ENCODE measurements at places on chromosomes 5 and 9.
A peak's percentile ranks its signal among the peaks of the same experiment; 100 is the strongest.

DNA sequence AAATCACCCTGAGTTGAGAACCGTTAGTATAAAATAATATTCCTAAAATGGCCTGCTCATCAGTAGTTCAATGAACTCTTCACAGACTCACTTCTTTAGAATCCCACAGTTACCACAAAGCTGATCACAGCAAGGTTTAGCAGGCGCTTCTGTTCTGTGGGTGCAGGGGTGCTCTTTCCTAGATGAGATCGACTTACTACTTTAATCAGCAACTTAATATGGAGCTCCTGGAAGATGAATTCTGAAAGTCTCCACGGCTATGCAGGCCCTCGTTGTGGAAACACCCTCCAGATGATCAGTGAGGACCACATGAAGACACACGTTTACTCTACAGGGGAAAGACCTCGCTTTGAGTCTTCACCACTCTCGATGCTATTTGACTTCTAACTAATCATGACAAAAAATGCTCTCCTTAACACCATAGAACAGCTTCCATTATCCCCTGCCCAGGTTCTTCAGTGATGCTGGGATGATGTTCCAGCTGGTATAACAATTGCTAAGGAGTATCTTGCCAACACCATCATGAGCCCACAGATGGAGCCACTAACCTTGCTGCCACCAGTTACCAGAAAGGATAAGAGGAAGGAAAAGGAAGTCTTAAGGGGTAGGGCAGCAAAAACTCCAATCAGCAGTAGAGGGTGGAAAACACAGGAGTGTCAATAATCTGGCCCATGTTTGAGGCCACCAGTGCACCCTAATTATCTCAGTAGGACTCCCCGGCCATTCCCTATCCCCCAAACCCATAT is 17.9 kb upstream of the GPX8 start:
- no peak for DNase-seq

DNA sequence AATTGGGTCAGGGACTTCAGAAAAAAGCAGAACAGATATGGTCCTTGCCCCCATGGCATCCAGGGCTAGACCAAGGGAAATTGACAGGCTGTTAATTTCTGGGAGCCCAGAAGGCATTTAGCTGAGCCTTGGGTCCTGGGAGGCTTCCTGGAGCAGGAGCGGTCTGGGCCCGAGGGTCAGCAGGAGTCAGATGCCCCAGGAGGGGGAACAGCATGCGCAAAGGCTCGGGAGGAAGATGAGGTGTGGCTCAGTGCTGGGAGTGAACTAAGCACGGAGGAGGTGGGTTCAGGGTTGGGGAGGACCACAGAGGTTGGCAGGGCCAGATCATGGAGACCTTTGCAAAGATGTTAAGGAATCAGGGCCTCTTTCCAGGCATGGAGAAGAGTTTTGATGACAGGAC is 48.2 kb upstream of the NEURL1B start:
- DNase-seq: no peak

DNA sequence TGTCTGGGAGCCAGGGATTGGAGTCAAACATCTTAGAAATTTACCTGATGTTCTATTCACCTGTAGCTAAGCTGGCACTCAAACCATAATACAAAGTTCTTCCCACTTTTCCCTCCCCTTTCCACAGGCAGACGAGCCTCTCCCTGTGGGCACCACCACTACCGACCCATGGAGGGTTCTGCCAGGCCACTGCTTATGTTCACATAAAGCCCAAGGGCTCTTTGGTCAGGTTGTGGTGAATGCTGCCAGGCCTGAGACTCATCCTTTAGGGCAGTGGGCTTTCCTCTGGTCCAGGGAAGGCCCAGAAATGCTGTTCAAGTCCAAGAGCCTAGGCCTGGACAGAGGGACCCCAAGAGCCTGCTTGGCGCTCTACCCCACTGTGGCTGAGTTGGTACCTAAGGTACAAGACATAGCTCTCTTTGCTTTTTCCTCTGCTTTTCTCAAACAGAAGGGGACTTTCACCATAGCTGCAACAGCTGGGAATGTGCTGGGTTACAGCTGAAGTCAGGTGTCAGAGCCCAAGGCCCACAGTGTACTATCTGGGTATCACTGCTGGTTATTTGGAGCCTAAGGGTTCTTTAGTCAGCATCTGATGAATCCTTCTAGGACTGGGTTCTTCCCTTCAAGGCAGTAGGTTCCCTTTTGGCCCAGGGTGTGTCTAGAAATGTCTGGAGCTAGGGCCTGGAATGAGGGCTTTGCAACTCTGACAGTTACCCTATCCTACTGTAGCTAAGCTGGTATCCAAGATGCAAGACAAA is 620.1 kb downstream of the TLE1 start:
- no peak for DNase-seq

GRCh38 chr5:56440871-56441740 is 208.0 kb upstream of the ANKRD55 start:
- DNase-seq: peak; percentile 74

DNA sequence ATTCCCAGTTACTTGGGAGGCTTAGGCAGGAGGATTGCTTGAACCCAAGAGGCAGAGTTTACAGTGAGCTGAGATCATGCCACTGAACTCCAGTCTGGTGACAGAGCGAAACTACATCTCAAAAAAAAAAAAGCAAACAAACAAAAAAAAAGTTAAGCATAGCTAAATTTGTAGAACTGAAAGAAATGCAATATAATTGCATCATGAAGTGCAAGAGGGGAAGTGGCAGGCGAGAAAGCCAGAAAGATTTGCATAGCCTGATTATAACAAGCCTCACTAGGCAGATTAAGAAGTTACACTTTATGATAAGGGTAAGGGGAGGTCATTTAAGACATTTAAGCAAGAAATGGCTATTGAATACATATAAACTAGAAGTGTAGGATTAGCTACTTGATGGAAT is 187.1 kb downstream of the EDIL3 start:
- DNase-seq: no peak

DNA sequence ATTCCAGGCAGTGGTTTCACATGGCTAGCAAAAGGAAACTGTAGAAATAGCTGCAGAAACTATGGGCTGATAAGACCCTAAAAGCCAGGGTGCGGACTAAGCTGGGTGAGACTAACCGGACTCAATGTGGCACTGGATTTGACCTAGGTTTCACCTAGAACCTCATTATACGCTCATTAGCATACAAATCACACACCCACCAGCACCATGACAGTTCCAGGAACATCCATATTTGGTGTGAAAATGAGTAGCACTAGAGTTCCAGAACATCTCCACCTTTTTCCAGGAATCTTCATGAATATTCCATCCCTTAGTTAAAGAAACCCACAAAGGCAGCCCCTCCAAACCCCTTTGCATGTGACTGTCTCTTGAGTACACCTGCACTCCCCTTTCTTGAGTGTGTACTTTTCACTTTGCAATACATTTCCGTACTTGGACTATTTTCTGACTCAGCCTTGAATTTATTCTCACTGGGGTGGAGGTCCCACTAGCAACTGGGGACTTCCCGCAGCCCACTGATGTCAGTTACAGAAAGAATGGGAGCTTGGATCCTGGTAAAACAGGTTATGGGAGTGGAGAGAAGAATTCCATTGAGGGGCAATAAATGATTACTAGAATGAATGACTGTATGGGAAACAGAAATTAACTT is 58.0 kb upstream of the SPATA31C2 start:
- DNase-seq: no peak

DNA sequence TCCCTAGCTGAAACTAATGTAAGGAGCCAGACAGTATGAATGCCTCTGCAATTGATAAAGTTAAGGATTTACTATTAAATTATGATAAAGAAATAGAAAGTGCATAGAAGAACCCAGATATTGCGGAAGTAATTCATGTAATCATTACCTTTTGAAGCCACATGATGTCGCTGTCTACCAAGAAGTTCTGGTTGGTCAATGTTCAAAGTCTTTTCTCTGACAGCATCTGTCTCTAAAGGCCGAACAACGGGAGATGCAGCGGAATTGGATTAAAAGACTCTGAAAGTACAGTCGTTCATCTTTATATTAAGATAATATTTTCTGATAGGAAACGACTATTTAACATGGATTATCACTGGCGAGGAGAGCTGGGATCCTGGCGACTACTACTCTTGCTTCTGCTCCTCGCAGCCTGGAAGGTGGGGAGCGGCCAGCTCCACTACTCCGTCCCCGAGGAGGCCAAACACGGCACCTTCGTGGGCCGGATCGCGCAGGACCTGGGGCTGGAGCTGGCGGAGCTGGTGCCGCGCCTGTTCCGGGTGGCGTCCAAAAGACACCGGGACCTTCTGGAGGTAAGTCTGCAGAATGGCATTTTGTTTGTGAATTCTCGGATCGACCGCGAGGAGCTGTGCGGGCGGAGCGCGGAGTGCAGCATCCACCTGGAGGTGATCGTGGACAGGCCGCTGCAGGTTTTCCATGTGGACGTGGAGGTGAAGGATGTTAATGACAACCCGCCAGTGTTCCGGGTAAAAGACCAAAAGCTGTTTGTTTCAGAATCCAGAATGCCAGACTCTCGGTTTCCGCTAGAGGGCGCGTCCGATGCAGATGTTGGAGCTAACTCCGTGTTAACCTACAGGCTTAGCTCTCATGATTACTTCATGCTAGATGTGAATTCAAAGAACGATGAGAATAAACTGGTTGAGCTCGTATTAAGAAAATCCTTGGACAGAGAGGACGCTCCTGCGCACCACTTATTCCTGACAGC is at the start of gene PCDHA8:
PCDHA8 (plus strand) TSS at position 210 of the 985 bp plus-strand sequence; CDS start at position 345, 135 bp downstream.
- peak; percentile 73 for DNase-seq

DNA sequence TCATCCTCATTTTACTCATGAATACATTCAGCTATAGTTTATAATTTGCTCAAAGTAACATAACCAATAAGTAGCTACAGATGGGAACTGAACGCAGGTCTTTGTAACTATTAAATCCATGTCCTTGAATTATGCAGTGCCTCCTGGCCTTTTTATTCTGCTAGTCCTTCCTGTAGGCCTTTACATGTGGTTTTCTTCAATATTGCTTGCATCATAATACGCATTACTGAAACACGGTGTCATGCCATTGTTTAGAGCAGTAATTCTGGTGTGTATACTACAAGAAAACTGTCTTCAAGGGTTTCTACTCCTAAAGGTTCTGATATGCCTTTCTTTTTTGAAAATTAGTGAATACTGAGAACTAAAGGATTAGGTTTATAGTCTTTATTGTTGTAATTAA is 20.7 kb downstream of the CWC27 start:
- DNase-seq: no peak

- no peak for DNase-seq
Observed at GRCh38 chr9:121915304-121915625, 177.8 kb downstream of the TTLL11 start.

DNA sequence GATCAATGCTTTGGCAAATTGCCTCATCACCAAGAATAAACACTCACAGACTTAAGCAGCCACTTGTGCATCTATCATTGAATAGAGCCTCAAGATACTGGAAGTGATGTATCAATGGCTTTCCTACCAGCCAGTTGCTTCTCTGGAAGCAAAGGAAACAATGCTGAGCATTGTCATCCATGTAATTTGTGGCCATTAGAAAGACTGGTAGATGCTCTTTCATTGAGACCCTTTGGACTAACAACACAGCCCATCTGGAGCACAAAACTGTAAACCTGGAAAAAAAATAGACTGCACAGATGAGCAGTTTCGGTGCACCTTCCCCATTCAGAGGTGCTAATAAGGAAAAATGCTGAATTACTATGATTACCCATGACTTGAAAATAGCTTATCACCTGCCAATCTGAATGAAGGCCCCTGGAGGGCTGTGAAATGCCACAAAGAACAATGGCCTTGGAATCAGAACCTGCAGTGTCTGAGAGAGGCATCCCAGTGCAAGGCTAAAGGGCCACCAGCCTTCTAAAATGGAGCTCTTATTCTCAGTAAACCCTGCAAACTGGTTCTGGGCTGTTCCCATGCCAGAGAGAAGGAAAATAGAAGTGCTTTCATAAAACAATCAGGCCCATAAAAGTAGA is 127.5 kb downstream of the RFK start:
- DNase-seq: no peak

DNA sequence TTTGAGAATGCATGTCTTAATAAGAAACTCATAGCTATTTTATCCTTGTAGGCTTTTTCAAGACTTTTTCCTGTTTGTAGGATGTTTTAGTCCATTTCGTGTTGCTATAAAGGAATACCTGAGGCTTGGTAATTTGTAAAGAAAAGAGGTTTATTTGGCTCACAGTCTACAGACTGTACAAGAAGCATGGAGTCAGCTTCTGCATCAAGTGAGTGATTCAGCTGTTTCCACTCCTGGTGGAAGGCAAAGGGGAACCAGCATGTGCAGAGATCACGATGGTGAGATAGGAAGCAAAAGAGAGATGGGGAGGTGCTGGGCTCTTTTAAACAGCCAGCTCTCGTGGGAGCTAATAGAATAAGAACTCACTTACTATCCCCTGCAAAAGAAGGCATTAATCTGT is 177.3 kb downstream of the ALDH1A1 start:
- DNase-seq: no peak

DNA sequence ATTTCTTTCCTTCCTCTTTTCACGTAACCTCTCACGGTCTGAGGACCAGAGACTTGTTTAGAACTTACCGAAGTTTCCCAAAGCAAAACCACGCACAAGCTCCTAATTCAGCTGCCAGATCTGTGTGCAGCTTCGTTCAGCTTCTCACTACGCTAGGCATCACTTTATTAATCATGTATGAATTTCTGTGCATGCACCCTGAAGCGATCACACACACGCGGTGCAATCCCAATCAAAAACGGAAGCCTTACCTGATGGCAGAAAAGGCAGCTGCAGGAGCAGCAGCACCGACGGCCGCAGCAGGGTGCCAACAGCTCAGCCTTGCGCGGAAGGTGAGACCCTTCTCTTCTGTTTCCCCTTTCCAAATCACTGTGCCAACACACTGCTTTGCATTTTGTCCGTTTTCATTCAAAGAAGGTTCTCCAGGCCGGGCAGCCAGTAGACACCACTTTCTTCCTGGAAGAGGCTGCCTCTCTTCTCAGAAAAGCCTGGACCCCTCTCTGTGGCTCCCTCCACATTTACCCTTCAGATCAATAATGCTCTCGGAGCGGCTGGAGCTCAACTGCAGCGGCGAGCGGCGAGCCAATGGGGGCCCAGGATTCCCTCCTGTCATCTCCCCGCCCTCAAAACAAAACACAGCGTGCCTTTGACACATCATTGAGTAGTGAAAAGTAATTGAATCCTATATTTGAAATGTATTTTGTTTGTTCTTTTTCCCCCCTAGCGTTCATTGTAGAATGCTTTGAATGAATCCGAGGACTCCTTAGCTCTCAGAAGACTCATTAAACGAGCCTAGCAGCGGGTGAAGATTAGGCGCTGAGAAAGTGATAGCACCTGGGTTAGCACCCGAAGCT is at the start of gene CDH12:
CDH12 (minus strand) TSS at position 538 of the 854 bp plus-strand sequence.
- peak; percentile 21 for DNase-seq

- DNase-seq: no peak
Observed at GRCh38 chr9:109256336-109256735, 64.5 kb downstream of the EPB41L4B start.

DNA sequence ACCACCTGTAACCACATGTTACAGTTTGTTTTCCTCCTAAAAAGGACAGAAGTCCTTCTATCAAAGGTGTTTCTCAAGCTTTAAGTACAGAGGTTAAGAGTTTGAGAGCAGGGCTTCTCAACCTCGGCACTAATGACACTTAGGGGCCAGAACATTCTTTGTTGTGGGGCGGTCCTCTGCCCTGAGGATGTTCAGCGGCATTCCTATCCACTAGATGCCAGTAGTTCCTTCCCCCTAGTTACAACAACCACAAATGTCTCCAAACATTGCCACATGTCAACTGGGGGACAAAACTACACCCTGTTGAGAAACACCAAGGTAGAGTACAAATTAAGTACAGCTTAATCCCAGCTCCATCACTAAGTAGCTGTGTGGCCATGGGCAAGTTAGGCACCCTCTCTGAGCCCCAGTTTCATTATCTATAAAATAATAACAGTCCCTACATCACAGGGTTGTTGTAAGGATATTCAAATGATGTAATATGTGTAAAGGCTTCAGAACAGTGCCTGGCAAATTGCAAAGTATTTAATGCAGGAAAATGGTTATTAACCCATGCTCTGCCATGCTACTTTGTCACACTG is 44.6 kb downstream of the PIP5K1B start:
- no peak for DNase-seq

Data from RWPE1 (cell line).